ENCODE measurements at places on chromosomes 13 and 19. TPM values are rescaled to one million over a fixed set of nuclear protein-coding genes. Genes with fewer than 3 reads are reported as not detected.
A peak's percentile ranks its signal among the peaks of the same experiment; 100 is the strongest.

DNA sequence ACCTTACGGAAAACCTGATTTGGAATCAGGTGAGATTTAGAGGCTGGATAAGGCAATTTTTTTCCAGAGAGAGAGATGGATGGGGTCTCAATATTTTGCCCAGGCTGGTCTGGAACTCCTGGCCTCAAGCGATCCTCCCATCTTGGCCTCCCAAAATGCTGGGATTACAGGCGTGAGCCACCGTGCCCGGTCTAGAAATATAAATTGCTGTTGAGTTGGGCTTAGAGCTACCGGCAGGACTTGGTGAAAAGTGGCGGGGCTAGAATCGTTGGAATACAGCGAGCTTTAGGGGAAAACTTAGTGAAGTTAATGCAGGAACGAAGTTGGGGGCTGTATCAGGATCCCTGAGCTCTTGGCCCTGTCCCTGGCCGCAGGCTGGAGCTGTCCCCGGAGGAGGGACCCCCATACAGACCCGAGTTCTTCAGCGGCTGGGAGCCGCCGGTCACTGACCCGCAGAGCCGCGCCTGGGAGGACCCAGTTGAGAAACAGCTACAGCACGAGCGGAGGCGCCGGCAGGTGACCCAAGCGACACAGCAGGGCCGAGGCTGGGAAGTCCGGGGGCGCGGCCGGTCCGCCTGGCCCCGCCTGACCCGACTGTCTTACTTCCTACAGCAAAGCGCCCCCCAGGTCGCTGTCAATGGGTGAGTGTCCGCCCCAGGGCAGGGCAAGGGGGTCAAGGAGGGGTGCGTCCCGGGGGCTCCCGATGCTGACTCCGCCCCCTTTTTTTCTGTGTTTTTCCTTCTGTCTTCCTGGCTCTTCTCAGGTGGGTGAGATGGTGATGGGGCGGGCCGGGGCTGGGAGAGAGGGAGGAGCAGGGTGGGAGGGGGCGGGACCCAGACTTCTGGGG, 7.6 kb downstream of the EPS8L1 start:
- no peak for DNase-seq

Gene GNA15
- polyA plus RNA-seq: 1.6 TPM

DNA sequence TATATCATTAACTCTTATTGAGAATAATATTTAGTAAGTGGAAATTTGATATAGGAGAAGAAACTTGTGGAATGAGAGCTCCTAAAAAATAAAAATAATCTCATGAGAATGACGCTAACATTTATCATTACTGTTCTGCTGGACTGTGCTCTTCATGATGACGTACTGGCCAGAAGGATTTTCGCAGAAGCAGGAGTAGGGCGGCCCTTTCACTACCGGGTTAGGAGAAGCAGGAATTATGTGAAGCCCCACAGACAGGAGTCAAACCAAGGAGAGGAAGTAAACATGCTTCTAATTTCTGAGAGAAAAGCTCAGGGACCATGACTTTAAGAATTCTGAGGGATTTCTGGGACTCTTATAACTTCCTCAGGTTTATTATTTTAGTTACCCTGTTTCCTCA, 195.1 kb downstream of the VWA8 start:
- DNase-seq: no peak

Gene CERS1
- 40.8 TPM for polyA plus RNA-seq

- DNase-seq: no peak
These were observed 13.9 kb upstream of the LGALS16 start for GRCh38 chr19:39641773-39642172.

Gene YIPF2
- polyA plus RNA-seq: 25.4 TPM

DNA sequence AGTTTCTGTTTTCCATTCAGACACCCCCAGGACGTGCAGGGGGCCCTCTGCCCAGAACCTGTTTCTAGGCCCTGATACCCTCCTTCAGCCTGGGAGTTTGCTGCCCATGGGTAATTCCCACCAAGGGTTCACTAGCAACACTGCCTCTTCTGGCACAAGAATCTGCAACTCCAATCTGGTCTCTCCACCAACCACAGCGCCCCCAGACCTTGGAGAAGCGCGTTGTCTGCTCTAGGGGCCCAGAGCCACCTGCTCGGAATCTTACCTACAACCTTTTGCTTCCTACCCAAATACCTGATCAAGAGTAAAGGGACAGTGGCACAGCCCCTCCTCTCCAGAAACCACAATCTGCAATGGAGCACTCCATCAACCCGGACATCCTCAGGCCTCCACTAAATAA, 763 bp downstream of the ZNF180 start:
- DNase-seq: no peak

- no peak for DNase-seq
These were observed 125.0 kb upstream of the SOX1 start for GRCh38 chr13:111941845-111942447.

- DNase-seq: peak; percentile 34
These were observed 28.5 kb downstream of the ZNF266 start for GRCh38 chr19:9406798-9407352.

GRCh38 chr13:79382545-79383275, 23.3 kb downstream of the RBM26 start:
- no peak for DNase-seq

DNA sequence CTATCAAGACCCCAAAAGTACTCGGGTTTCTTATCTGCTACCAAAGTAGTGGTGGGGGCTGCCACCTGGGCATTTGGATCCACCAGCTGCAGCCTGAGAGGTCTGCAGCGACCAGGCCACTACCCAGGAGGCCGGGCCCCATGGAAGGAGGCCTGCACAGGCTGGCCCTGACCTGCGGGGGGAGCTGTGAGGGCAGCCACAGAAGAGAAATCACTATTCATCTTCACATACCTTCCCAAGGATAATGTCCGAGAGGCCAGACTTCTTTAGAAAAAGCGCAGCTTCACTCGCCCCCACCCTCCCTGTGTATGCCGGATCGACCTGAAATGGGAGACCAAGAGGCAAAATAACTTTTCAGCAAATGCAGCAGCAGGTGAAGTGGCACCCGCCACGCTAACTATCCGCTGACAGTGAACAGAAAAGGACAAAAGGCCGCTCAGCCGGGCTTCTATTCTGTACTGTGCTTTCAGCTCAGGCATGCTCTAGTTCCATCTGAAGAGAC, 30.1 kb downstream of the EPS15L1 start:
- DNase-seq: no peak

Gene CKM
- 3,869 TPM for polyA plus RNA-seq

GRCh38 chr19:16340092-16340491, 15.5 kb downstream of the KLF2 start:
- DNase-seq: no peak

- no peak for DNase-seq
These were observed 29.4 kb downstream of the KLF12 start for GRCh38 chr13:74104661-74105275.

- DNase-seq: no peak
These were observed 5.0 kb downstream of the LRRC25 start for GRCh38 chr19:18392417-18392816.

Gene BRME1
- 3.0 TPM for polyA plus RNA-seq

Gene SIGLEC8
- polyA plus RNA-seq: not detected

Gene NUDT15
- 11.7 TPM for polyA plus RNA-seq

DNA sequence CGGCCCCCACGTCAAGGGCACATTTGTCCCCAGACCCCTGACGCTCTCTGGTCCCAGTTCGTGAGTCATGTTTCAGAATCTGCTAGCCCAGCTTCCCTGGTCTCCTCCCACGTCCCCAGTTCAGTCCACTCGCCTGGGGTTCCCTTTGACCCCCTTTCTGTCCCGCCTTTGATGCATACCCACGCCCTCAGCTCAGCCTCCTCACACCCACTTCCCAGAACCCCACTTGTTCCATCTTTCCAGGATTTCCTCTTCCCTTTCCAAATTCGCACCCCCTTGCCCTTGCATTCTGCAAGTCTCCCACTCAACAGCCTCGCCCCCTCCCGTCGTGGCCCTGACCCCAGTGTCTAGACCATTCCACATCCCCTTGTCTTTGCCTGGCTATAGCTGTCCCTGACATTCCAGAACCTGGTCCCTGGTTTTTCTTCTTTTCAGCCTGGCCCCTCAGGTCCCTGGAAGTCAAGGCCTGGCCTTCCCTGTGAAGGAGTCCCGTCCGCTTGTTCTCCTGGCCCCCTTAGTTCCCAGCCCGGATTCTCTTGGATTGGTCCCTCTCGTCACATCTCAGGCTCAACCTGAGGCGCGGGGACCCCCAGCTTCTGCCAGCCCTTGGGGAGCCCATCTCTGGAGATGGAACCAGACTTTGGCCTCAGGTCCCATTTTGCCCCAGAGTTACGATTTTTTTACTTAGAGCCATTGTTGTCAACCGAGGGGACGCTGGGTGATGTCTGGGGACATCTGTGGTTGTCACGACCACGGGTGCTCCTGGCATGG, 1.3 kb downstream of the NCLN start:
- DNase-seq: no peak

Data from forelimb muscle (tissue), 1 donor.